ENCODE measurements at places on chromosomes 11 and 22.

- DNase-seq, result no peak
These were observed 3.1 kb upstream of the SBF1 start for GRCh38 chr22:50477923-50478322.

DNA sequence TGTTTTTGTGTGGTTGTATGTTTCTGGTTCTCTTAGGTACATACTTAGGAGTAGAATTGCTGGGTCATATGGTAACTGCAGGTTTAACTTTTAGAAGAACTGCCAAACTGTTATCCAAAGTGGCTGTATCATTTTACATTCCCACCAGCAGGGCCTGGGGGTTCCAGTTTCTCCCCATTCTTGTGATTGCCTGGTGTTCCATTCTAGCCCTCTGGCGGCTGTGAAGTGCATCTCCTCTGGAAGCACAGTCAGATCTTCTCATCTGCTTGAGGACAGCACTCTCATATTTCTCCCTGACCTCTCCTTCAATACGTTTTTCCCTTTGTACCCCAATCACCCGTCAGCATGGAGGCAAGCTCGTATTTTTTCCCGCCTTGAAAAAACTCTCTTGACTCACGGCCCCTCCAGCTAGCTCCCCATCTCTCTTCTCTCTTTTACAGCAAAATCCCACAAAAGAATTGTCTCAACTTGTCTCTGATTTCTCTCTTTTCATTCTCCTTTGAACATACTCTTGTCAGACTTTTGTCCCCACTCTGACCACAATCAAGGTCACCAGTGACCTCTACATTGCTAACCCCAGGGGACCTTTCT, 56.8 kb upstream of the THY1 start:
- peak; percentile 16 for DNase-seq

DNA sequence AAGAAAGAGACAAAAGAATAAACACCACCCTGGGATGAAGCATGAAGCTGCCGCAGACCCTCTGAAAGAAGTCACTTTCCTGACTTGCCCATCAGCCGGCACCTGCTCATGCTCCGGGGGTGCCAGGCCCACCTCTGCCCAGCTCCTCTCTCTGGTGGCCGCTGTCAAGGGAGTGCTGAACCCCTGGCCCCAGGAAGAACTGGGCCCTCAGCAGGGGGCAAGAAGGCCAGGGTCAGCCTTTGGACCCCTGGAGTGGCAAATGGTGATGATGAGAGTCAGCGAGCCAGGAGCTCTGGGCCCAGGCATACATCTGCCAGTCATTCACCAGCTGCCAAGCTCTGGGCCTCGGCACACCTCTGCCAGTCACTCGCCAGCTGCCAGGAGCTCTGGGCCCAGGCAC, 17.4 kb downstream of the TTLL8 start:
- no peak for DNase-seq

- DNase-seq, result peak; percentile 17
These were observed 272.8 kb downstream of the CTTN start for GRCh38 chr11:70671083-70671482.

DNA sequence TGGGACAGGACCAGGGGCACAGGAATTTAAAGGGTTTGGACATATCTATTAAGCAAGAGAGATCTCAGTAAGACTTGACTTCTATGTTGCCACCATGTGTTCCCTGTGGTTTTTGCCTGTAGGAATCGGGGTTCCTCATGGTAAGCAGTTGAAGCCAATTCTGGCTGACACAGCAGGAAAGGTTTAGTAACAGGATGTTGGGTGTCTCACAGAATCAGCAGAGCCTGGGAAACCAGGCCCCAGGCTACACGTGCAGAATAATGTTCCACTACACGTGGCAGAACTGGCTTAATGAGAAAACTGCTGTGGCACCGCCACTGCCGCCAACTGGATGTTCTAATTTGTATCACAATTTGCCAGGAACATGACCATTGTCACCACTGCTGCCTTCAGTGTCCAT, 264.6 kb upstream of the PLET1 start:
- no peak for DNase-seq

DNA sequence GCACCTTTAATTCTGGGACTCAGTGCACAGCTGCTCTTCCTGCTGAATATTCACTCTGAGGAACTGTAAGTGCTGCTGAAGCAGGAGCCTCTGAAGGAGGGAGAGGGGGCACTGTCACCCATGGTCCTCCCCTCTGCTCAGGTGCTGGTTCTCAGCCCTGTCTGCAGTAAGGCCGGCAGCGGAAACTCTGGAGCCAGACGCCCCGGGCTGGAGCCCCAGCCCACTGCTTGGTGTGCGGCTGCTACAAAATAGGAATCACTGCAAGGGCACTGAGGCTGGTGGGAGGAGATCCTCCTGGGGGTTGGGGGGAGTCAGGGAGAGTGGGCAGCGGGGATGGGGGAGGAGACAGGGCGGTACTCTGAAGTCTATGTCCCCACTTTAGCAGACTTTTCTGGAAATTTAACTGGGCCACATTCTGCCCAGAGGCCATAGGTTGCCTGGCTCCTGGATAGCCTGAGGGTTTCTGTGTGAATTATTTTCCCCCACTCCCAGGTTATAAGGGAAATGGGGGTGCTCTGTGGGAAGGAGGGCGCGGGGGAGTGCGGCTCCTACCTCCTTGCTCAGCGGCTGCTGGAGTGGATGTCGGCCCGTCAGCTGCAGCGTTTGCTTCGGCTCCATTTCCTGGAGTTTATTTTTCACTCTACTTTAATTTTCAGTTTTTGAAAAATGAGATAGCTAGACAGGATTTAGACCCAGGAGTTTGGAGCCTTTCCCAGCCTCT, 33.6 kb downstream of the TBC1D22A start:
- no peak for DNase-seq

DNA sequence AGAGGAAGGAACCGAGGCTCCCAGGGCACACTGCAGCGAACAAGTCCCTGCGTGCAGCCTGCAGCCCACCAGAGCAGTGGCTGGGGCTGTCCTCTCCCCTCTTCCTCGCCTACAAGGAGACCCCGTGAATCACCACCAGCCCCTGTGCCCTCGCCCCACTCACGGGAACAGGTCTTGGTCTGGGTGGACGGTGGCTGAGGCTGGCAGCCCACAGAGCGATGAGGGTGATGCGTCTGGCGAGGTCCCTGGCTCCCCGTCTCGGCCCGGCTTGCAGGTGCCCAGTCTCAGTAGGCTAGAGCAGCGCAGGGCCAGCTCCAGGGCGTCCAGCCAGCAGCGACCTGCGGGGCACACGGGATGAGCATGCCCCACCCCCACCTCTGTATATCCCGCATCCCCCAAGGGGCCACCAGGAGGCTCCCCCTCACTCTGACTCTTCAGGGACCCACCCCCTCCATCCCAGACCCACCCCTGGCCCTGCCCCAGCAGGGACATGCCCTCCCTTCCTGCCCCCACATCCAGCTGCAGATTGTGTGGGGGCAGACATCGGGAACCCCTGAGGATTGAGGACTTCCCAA, 50.5 kb upstream of the CARS1 start:
- DNase-seq, result no peak

DNA sequence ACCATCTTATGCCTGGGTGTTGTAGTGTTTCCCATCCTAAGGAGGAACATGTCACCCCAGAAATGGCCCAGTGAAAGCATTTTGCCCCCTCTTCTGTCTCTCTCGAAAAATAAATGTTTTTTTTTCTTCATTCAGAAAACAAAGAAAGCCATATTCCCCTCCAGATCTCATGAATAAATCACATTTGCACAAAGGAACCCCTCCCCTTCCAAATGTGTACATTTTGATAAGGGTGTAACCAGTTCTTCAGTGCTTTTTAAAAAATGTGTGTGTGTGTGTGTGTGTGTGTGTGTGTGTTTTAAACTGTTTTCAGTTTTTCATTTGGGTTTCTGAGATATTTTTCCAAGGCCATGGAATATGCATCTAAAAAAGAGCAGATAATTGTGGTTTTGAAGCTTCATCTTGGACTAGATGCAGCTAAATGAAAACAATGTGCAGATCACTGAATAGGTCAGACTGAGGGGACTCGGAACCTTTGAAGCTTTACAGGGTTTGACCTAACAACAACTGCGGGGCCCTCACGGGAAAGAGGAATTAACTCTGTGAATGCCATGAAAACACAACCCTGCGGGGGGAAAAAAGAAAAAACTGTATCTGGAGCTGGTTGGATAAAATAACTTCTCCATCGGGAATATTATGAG, 76.4 kb downstream of the YAP1 start:
- DNase-seq, result no peak

DNA sequence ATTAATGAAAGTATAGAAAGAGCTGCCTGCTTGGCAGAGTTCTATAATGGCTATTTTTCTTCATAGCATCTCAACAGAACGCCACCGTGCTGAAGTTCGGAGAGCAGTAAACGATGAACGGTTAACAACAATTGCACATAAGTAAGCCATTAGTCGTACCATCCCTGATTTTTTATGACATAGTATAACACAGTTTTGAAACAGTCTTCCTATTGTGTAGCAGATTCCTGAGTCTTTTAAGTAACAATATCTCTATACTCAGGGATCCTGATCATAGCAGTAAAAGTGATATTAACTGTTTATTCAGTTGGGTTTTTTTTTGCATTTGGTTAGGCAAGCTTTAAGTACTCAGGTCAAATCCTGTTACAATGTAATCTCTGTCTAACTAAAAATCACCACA, 8.4 kb downstream of the EMSY start:
- peak; percentile 16 for DNase-seq

DNA sequence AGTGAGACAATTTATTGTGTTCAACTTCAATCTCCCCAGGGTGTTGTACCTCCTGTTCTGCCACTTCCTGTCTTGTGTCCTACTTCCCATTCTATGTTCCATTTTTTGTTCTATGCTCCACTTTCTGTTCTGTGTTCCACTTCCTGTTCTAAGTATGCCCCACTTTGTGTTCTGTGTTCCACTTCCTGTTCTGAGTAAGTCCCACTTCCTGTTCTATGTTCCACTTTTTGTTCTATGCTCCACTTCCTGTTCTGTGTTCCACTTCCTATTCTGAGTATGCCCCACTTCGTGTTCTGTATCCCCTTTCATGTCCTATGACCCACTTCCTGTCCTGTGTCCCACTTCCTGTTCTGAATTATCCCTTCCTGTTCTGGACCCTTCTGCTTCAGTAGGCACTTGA, 732.7 kb downstream of the TBC1D22A start:
- no peak for DNase-seq

- DNase-seq, result no peak
These were observed 928.9 kb downstream of the TBC1D22A start for GRCh38 chr22:47691152-47691895.

DNA sequence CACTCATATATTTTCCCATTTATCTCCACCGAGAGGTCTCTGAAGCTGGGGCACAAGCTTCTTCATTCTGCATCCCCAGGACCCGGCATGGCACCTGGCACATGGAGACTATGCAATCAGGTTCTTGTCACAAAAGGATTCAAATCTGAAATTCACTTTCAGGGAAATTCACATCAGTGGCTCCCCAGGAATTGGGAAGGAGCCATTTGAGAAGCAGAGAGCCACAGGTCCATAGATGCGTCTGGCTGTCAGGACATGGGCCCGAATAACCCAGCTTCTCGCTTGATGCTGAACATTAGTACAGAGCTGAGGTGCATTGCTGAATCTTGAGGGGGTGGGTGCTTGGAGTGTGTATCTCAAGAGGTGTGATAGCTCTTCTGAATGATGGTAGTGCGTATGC, 82.5 kb downstream of the TSPAN18 start:
- no peak for DNase-seq

GRCh38 chr11:18081551-18081950, 24.3 kb downstream of the SAAL1 start:
- peak; percentile 46 for DNase-seq

Data from NCI-H82 (cell line).